MG63 (cell line): ENCODE measurements at places on chromosomes 16 and 17.

DNA sequence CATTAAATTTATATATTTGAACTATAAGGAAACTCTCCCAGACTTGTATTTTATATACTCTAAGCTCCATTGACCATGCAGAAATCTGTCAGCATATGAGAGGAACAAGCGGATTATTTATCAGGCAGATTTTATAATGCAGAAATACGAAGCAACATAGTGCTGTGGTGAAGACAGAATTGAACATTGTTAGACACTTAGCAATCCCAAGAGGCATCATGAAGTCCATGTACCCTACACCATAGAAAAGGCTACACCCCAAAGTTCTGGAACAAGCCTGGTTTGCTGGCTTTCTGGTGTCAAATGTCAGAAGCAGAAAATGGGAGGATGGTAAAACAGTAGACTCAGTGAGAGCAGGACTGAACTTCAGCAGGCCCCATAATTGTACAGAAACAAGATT, 241.1 kb downstream of the PRKCA start:
- DNase-seq, result no peak

GRCh38 chr17:59466946-59467801, 98.2 kb upstream of the DHX40 start:
- DNase-seq, result no peak

DNA sequence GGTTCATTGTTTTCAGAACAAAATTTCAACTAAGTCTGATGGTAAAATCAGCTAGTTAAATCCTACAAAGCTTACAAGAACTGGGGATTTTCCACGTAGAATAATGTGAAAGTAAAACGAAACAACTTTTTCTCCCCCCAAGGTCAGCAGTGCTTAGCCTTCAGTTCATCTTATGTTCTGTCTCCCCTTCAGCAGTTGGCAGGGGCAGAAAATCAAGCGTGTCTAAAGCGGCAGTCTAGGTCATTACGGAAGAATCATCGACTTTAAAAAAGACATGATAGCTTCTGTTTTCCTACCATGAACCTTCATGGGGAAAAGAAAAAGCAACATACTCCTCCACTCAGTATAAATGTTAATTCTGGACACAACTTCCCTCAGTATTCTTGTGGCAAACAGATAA, 50.7 kb downstream of the GNA13 start:
- no peak for DNase-seq

DNA sequence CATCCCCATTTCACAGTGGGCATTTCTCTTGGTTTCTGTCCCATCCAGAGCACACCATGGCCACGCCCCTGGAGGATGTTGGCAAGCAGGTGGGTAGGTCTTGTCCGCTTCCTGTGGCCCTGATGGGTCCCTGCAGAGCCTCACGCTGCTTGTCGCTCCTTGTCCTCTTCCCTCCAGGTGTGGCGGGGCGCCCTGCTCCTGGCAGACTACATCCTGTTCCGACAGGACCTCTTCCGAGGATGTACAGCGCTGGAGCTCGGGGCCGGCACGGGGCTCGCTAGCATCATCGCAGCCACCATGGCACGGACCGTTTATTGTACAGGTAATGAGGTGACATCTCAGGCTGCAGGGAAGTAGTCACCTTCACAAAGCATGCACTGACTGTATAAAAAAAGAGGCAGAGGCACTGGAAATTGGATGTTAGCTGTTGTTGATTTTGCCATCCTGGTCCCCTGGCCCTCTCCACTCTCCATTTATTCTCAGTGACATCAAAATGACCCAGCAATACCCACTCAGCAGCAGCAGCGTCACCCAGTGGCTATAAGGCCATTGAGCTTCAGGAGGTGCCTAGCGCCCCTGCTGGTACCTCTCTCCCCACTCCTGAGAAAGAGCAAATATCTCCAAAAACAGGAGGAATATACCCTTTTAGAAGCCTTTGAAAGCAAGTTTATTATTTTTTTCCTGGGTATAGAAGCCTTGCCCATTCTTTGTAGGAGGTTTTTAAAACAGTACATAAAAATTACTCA, 13.7 kb downstream of the METTL22 start:
- no peak for DNase-seq

DNA sequence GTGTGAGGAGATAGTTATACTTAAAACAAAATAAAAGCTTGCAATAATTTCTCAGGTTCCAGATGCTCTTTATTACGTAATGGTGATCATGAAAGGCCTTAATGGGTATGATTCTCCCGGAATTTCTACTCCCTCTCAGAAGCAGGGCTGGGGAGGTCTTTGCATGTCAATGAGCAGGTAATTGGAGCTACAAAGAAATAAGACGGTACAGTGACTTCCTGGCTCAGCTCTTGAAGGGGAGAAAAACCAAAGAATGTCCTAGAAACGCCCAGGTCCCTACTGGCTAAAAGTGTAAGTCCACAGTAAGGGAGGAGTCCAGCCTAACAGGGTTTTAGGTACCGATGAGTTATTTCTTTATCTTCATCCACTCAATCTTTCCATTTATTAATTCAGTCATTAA, 390.9 kb downstream of the TMEM114 start:
- DNase-seq, result no peak

GRCh38 chr16:58518083-58518979, 3.0 kb downstream of the SETD6 start:
- no peak for DNase-seq

GRCh38 chr17:66400698-66401097, 98.3 kb downstream of the PRKCA start:
- DNase-seq, result no peak

DNA sequence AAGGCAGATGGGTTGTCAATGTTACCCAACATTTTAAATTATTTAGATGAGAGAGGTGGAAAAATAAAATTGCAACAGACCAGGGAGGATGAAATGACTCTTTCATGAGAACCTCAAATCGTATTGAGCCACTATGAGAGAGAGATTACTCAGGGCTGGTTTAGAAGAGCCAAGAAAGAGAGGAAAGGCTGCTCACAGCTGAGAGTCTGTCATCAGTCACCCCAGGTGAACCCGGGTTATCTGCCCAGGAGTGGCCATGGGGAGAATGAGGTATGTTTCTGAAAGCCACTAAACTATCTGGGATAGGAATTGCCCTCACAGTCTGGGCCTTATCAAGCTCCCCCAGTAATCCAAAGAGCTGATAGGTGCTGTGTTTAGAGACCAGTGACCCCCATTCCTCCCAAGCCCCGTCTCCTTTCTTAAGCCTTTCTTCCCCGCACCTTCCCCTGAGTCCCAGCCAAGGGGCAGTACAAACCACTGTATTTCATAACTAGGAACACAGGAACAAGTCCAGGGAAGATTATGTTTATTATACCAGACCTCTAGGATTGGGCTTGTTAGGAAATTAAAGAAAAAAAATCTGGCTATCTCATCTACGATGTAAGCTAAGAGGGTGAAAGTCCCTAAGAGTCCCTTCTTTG, 158.9 kb upstream of the NOL11 start:
- no peak for DNase-seq

GRCh38 chr17:40553694-40554534, 11.4 kb downstream of the CCR7 start:
- no peak for DNase-seq

DNA sequence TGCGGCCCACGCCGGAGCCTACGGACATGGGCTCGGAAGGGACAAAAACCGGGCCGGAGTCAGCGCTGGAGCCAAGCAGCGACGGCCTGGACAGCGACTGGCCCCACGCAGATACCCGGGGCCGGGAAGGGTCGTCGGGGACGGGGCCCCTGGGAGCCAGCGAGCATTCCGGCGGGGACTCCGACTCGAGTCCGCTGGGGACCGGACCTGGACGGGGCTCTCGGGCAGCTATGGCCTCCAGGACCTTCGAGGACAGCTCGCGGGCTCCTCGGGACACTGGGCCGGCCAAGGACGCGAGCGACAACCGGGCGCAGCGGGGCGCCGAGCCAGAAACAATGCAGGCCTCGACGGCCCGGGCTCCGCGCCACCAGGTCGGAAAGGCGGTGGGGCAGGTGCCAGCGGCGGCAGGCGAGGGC, 1.0 kb downstream of the MYO15B start:
- DNase-seq, result no peak

DNA sequence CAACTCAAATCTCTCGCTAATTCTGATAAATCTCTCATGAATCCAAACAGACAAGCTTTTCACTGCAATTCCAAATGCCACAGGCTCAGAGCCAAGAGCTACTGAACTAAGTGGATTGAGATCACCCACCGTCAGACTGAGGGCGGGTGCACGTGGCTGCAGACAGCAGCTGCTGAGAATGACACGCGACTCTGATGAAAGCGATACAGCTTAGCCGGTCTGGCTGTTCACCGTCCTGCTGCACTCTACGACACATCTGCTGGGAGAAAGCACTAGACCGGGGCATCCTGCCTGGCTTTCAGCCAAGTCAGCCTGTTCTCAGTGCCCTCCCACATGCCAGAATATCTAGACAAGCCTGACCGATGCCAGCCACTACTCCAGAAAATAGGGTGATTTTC, 42.6 kb downstream of the KLHDC4 start:
- peak; percentile 70 for DNase-seq

- DNase-seq, result no peak
Measured at GRCh38 chr17:35972945-35973332, 8.4 kb downstream of the CCL16 start.

DNA sequence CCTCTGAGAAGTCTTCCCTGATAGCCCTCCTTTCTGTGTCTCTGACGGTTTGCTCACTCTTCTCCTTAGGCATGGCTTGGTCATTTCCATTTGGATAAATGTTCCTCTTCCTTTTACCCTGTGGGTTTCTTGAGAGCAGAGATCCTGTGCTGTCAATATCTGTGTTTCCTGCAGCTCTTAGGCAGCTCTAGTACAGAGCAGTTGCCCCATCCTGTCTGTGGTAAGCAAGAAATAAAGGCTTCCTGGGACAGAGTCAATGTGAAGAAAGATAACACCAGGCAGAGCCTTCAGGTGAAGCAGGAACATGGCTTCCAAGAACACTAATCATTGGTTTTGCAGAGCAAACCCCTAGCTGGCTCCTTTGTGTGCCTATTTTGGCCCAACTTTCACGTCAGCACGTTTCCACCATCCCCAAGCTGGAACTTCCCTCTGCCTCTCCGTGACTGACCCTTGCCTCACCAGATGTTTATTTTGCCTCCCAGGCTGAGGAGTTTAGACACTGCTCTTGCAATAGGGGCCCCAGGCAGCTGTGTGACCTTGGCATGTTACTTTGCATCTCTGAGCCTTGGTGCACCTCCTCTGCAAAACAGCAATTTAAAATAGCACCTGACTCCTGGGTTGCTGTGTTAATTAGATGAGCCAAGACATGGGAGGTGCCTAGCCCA, 49.6 kb upstream of the SIAH1 start:
- no peak for DNase-seq

DNA sequence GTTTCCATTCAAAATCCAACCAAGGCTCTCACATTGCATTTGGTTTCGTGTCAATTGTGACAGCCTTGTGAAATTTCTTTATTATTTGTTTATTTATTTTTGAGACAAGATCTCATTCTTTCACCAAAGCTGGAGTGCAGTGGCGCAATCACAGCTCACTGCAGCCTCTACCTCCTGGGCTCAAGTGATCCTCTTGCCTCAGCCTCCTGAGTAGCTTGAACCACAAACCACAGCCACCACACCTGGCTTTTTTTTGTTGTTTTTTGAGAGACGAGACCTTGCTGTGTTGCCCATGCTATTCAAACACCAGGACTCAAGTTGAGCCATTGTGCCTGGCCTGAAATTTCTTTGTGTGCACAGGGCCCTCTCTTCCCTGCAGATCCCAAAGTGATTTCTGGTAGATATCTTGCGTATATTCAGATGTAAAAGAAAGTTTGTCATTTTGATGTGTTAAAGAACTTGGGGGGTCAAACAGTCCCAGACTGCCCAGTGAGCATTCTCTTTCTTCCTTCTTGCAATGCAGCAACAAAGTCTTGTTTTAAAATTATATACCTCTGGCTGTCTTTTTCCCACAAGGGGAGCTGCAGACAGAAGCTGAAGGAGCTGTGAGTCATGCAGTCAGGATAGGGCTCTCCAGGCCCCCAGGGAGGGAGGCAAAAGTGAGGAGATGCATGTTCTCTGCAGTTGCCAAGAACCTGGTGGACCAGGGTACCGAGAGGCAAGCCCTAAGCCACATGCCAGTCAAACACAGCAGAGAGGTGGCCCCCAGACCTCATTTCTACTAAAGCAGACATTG, 15.5 kb upstream of the USP22 start:
- no peak for DNase-seq
